ENCODE measurements at places on chromosomes 6 and 20. TPM values are rescaled to one million over a fixed set of nuclear protein-coding genes. Genes with fewer than 3 reads are reported as not detected.
A peak's percentile ranks its signal among the peaks of the same experiment; 100 is the strongest.

- peak; percentile 70 for DNase-seq
Observed at GRCh38 chr20:32521780-32522525, 63.2 kb downstream of the NOL4L start.

- DNase-seq, result no peak
Observed at GRCh38 chr6:73395875-73396274, 1.2 kb downstream of the DDX43 start.

DNA sequence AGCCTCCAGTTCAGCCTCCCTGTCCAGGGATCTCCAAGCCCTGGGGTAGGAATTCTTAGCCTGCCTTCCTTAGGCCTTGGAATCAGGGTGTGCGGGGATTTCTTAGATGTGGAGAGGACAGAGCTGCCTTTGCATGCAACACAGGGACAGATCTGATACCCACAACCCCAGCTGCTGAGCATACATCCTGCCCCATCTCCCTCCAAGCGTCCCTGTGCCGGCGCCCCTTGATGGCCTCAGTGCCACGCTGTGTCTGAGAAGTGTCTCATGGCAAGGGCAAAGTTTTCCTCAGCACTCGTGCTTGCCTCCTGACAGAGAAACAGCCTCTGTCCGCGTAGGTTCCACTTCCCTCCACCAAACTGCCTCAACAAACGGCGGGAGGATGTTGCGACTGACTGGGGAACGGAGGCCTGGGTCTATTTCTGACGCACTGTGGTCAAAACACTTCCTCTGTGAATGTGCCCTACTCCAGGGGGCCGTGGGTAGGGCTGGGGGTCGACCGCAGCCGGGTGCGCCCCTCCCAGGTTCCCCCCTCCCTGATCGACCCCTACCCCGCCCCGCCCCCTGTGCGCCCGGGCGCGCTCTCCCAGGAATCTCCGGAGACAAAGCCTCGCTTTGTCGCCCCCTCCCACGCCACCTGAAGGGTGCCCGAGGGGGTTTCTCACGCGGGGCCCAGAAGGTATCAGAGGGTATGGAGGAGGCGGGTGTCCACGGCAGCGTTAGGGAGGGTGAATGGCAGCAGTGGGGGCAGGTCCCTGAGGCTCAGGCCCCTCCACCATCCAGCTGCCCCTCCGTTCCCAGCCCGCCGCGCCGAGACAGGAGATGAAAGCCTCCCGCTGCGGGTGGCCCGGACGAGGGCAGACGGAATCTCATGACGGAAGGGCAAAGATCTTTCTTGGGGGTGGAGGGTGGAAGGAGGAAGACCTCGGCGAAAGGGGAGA, 806 bp downstream of the MICAL1 start:
- peak; percentile 89 for DNase-seq

DNA sequence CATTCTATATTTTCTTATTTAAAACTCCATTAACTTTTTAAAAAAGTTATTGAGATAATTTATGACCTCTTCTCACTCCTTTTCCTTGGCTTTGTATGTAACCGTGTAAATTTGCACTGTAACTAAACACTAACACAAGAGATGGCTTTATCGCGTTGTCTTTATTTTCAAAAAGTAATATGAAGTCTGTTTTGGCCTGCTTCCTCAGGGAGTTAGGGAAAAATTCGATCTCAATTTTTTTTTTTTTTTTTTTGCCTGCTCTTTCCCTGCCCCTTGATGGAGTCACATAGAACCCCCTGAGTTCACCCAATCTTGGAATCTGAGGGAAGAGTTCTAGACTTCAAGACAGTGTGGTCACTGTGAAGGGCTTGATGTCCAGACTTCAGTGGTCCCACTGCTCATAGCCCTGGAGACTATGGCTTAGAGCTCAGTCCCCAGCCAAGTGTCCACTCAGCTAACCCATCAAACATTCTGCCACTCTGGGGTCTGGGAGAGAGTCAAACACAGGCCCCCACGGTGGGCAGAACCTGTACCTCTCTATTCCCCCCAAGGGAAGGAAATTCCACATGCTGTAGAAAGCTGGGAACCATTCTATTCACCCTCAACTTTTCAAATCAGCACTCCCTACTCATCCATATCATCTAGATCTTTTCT, 15.7 kb upstream of the TBC1D22B start:
- no peak for DNase-seq

TNF gene
- 65.1 TPM for total RNA-seq
